Stimulated activated CD4-positive, alpha-beta T cell treated with anti-CD3 and anti-CD28 coated beads, TNF-alpha, amount 100 ng/mL, for 1 hour (primary cell): ENCODE measurements at places on chromosomes 6 and 20.
A peak's percentile ranks its signal among the peaks of the same experiment; 100 is the strongest.

GRCh38 chr6:65667916-65668656 is 38.9 kb downstream of the EYS start:
- DNase-seq: no peak

DNA sequence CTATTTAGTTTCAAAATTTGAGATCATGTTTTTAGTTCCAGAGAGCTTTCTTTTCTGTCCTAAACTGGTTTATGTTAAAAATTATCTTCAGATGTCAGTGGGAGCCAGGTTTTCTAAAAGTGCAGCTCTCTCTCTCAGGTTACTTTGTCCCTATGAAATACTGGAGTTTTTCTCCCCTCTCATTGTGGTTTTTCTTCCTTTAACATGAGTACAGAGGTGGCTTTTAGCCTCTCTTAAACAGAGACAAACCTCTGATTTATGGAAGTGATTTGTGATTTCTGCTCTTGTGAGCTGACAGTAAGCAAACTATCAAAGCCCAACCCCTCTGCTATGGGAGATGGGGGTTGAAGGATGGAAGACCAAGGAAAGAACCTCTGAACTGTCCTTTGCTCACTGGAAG is 85.7 kb downstream of the LIN28B start:
- DNase-seq: no peak

DNA sequence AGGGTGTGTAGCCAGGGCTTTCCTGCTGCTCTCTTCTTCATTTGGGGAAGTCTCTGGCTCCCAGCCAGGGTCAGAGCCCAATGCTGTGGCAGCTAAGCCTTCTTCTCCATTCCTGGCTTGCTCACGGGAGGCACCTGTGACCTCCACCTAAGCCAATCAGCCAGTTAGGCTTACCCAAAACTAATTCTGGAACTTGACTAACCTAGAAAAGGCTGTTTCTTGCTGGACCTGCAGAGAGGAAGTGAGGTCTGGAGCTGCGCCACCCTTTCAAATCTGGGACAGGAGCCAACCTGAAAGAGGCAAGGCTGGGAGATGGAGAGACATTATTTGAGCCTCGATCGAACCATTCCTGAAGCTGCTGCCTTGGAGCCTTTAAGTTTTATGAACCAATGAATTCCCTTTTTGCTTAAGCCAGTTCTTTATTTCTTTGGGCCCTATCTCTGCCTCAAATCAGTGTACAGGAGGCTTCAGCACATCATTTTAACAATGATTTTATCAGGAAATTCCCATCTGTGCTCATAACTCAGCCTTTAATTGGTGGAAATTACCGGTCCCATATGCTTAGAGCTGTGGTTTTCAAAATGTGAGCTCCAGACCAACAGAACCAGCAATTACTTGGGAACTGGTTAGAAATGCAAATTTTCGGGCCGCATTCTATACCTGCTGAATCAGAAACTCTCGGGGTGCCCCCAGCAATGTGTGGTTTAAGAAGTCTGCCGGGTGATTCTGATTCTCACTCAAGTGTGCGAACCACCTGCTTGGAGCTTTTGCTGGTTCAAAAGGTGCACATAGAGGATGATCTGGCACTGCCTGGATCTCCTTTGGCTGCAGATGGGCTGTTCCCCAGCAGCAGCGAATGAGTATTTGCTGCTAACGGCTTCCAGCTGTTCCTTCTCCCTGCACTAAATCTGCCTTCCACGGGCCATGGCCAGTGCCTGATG is 97.4 kb upstream of the RNF24 start:
- no peak for DNase-seq

GRCh38 chr6:138272533-138273315 is 54.4 kb upstream of the PBOV1 start:
- no peak for DNase-seq

- DNase-seq: no peak
Measured at GRCh38 chr6:23327621-23328020, 758.3 kb downstream of the HDGFL1 start.

GRCh38 chr6:118892355-118892991 is 1.5 kb upstream of the ASF1A start:
- no peak for DNase-seq

GRCh38 chr6:55511122-55511800 is 67.7 kb downstream of the HMGCLL1 start:
- DNase-seq: no peak

DNA sequence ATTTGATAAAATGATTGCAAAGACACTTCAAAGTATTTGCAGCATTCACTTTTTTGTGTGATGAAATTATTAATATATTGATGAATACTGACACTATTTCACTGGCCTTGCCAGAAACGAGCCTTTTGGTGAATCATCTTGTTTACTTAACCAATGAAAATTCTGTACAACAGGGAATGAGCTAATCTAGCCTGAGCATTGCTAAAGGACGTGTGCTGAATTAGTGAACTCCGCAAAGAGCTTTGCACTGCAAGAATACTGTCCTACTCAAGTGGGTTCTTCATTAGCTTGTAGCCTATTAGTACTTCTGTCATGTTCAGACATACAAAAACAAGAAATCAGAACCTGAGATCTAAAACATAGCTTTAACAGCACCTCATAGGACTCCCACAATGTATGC is 172.0 kb upstream of the NRSN1 start:
- DNase-seq: no peak

- DNase-seq: no peak
Measured at GRCh38 chr6:132713352-132714134, at the start of gene VNN1. TSS of gene VNN1 (minus strand) at chr6:132714055. CDS start at chr6:132714035, 20 bp downstream.

GRCh38 chr6:157013649-157014304 is 236.6 kb downstream of the ARID1B start:
- DNase-seq: no peak

DNA sequence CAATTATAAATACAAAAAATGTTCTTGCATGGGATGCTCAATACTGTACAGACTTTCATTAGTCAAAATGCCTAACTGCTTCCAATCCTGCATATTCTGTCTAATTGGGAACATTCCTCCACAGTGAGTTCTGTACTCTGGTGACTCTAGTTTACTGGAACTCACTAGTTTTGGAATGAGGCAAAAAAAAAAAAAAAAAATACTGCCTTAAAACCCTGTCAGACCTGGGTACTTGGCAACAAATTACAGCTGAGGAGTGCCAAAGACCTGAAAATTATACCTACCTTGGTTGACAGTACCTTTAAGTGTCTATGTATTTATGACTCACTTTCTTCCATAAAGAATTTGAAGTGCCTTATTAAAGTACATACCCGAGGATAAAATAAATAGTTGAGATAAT is 276.7 kb downstream of the FARS2 start:
- no peak for DNase-seq

DNA sequence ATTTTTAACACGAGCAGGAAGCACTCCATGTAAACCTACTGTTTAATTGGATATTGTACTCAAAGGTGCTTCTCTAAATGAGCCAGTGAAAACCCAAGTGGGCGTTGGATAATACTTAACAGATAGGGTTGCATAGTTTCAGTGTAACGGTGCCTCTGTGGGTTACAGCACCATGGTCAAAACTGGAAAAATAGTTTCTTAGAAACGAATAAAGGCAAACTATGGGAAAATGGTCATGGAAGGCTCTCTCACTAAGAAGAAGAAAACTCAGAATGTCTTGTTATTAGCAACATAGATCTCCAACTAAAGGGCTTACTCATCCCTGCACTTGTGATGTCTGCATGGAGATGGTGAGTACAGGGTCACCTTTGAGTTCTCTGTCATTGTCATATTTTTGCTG is 59.1 kb upstream of the NEDD9 start:
- DNase-seq: no peak

- no peak for DNase-seq
Measured at GRCh38 chr20:23286346-23286745, 64.2 kb upstream of the NXT1 start.

- DNase-seq: no peak
Measured at GRCh38 chr6:107812234-107812769, 11.8 kb downstream of the SCML4 start.

DNA sequence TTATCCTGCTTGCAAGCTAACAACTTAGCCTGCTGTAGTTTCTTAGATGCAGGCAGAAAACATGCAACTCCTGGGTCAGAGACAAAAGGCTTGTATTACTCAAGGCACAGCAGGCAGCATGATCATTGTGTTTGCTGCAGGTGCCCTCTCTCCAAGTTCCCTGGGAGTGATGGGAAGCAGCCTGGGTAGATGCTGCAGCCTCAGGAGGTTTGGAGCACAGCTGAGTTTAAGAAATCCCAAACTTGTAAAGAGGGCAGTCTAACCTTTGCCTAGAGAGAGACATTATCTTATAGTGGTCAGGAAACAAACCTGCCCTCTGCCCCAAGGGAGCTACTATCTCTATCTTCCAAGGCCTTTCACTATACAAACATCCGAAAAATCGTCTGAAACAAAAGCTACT is 61.1 kb downstream of the PFDN4 start:
- no peak for DNase-seq

GRCh38 chr20:17854307-17854903 is 114.2 kb downstream of the SNX5 start:
- DNase-seq: no peak

- no peak for DNase-seq
Measured at GRCh38 chr6:19852090-19852457, 14.9 kb downstream of the ID4 start.

DNA sequence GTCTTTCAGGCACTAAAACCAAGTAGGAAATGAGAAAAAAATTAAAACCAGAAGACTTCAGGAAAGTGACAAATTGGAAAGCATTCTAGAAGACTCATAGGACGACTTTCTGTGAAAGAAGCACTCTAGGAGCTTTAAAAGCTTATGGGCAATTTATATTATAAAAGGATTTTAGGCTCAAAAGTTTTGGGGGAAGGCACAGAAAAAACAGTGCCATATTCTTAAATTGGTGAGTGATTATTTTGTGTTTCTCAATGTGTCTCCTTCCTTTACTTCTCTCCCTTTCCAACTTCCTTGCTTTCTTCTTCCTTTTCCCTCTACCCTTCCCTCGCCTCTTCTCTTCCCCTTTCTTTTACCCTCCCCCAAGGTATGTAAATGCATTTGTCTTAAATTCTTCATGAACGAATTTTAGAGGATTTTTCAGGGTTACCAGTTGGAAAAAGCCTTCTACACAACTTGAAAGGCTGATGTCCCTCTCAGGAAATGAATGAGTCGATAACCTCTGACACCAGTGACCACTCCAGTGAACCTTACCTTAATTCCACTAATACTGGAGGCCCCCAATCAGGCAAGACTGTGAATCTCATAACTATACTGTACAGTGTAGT is 2.6 kb upstream of the LIN28B start:
- no peak for DNase-seq

DNA sequence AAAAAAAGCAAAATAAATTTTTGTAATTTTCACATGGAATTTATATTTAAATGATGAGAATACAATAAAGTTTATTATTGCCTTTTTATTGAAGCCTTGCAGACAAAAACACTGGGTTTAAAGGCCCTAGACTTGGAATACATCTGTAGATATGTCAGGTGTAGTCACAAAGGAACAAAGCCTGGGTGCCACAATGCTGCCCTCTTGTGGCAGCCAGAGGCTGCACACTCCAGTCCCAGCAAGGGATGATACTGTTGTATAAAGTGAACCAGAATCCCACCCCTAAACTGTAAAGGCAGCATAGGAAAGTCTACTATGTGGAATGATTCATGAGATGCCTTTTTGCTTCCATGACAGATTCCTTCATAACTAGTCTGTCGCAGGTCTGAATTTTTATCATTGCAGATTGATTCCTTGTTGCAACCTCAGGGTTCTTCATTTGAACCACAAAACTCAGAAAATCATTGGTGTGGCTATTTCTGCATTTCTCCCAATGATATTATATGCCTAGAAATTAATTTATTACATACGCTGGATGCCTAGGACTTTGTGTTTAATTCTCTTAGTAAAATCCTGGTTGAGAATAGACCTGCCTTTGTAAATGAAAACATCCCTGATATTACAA is 37.0 kb downstream of the MAK start:
- peak; percentile 46 for DNase-seq

- no peak for DNase-seq
Measured at GRCh38 chr20:34921436-34921835, 34.2 kb downstream of the GSS start.

DNA sequence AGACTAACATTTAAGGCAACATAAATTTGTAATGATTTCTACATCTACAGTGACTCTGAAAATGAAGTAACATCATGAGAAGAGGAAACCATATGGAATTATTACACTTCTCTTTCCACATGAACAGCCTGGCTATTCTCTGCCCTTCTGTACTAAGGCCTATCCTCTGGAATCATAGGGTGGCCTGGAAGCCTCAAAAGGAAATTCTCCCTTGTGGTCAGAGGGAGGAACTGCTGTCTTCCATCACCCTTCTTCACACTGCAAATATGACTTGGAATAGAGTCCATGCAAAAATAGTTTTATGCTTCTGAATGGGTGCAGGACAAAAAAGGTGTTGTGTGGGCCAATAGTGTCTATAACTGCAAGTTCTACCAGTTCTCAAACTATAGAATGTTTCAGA is 44.6 kb upstream of the SH3BGRL2 start:
- no peak for DNase-seq

GRCh38 chr20:16803965-16804792 is 56.0 kb downstream of the OTOR start:
- DNase-seq: peak; percentile 16

DNA sequence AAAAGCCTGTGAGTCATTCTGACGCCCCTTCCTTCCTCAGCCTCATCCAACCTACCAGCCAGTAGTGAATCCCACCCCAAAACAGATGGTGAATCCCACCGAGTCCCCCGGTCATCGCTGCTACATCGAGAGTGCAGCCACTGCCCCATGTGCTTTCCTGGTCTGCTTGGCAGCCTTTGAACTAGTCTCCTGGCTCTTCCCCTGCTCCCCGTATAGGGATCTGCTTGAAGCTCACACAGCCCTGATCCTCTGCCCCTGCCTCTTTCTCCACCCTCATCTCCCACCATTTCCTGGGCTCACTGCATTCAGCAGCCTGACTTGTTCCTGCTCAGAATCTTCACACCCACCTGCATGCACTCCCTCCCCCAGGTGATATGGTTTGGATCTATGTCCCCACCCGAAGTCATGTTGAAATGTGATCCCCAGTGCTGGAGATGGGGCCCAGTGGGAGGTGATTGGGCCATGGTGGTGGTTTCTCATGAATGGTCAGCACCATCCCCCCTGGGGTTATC is 14.6 kb downstream of the SYNJ2 start:
- no peak for DNase-seq

DNA sequence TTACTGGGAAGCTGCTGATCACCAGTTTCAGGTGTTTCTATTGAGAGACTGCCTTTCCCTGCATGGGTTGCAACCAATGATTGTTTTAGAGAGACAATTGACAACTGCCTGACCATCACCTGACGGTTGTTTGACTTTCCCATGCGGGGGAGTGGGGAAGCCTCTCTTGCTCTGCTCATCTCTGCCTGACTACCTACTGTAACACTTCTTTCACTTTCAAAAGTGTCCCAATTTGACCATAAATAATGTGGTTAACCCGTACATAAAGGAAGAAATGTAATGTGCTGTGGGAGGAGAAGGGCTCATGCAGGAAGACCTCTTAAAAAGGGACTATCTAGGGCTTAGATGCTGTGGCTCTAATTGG is 122.1 kb upstream of the PHACTR1 start:
- no peak for DNase-seq
